NAMALWA (cell line): ENCODE measurements at places on chromosomes 1 and 21.

- no peak for DNase-seq
These were observed 57.4 kb upstream of the ADAMTS5 start for GRCh38 chr21:27024301-27024700.

- DNase-seq: no peak
These were observed 177.5 kb downstream of the LMO4 start for GRCh38 chr1:87506147-87506546.

GRCh38 chr1:229231754-229232119 lies 39.2 kb upstream of the RAB4A start:
- DNase-seq: no peak

DNA sequence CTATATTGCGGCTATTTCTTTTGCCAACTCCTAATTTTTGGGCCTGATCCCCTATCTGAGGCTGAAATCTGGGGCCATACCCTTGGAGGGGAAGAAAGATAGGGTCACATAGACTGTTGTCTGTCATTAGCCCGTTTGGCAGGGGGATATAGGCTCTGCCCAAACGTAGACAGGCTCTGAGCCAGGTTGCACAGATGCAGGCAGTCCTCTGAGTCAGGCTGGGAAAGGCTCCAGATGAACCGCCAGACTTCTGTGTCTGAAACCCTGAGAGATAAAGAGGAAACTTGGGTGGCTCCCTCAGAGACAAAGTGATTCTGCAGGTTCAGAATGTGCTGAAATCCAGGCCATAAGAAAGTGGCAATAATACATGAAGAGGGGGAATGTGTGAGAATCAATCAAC lies 4.0 kb upstream of the CAP1 start:
- DNase-seq: no peak

- no peak for DNase-seq
These were observed 35.5 kb downstream of the TOMM20 start for GRCh38 chr1:235093013-235093695.

DNA sequence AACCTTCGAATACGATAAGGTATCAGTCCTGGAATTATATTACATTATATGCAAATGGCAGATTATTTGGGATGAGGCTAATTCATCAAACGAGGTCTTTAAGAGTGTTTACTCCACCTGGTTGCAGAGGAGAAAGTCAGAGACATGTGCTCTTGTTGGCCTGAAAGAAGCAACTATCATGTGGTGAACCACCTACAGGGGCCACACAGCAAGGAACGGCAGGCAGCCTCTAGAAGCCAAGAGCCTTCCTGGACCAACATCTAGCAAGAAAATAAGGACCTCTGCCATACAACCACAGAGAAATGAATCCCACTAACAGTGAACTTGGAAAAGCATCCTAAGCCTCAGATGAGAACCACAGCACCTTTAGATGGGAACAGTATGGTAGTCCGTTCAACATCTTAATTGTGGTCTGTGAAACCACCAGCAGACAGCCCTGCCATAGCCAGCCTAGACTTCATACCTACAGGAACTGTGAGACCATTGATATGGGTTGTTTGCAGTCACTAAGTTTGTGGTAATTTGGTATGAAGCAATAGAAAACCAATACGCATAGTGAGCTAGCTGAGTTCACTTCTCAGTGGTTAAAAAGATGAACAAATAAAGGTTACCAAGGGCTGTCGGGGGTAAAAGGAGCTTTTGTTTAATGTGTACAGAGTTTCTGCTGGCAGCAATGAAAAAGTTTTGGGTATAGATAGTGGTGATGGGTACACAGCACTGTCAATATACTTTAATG lies 345.7 kb upstream of the RUNX1 start:
- no peak for DNase-seq

GRCh38 chr1:38786040-38786436 lies 73.5 kb downstream of the RRAGC start:
- DNase-seq: no peak

- DNase-seq: no peak
These were observed 132.7 kb upstream of the SGIP1 start for GRCh38 chr1:66401244-66401643.
